ENCODE measurements at places on chromosomes 11 and 22. TPM values are rescaled to one million over a fixed set of nuclear protein-coding genes. Genes with fewer than 3 reads are reported as not detected.

- no peak for DNase-seq
These were observed 57.9 kb upstream of the ANGPTL5 start for GRCh38 chr11:101974255-101974654.

GRCh38 chr22:46946383-46946962 lies 184.0 kb downstream of the TBC1D22A start:
- no peak for DNase-seq

CBLIF gene
- not detected for total RNA-seq

GRCh38 chr11:23536907-23537306 lies 676.6 kb upstream of the CCDC179 start:
- no peak for DNase-seq

GRCh38 chr22:19036523-19037273 lies 85.5 kb downstream of the DGCR2 start:
- DNase-seq, result no peak

GRCh38 chr11:65225279-65226102 lies 36.3 kb upstream of the POLA2 start:
- peak; percentile 44 for DNase-seq

KRTAP5-7 gene
- not detected for total RNA-seq

GRCh38 chr11:96960926-96961325 lies 571.1 kb downstream of the JRKL start:
- no peak for DNase-seq

DNA sequence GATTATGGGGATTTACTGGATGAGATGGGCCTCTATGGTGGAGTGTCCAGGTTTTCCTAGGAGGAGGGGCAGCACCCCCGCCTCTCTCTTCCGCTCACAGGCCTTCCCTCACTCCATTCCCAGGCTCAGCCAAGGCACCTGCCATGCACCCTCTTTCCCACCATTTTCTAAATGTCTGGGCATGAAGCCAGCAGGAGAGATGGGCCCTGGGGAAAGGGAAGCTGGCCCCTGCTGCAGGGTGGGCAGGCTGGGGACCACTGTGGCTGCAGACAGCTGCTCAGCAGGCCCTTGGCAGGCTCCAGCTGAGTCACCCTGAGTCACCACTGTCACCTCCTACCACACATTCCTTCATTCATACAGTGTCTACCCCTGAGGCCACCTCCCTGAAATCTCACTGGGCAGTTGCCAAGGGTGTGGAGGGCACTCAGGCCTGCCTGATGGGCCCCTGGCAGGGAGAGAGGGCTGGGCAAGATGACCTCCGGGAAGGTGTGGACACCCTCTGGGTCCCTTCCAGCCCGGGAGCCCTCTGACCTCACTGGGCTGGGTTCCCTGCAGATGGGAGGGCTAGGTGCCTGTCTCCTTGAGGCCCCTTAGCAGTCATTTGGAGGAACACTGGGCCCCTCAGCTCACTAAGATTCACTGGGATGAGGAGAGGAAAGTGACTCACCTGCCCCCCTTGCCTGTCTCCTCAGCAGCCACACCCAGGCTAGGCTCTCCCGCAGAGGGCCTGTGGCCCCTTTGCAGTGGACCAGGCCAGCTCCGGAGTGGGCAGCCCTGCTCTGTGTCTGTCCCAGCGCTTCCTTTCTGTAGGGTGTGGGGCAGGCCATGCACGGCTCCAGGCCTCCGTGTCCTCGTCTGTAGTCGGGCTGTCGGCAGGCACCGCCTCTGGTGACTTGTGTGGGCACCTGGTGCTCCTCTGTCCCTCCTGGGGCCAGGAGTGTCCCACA lies 7.8 kb downstream of the MYEOV start:
- no peak for DNase-seq

FRMD8 gene
- total RNA-seq, result 48.6 TPM

SYT12 gene
- not detected for total RNA-seq

GSTT2B gene
- not detected for total RNA-seq

- DNase-seq, result no peak
These were observed 10.6 kb downstream of the LRRC55 start for GRCh38 chr11:57192316-57192715.

CNTF gene
- total RNA-seq, result 3.0 TPM

DNA sequence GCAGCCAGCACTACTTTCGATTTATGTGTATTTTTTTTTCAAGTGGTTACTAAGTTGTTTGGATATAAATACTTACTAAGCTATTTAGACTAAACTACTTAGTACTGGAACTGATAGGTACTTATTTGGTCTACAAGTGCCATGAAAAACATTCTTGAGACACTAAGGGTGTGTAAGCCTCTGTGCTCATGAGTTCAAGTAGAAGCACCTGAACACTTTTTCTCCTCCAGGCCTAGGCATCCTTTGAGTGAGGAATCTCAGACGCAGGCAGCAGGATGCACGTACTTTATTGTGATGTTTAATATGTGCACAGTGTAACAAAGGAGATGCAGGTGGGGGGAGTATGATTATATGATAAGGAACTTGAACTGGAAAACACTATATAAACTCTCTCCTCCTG lies 7.8 kb downstream of the TESMIN start:
- no peak for DNase-seq

GRCh38 chr11:20131788-20132666 lies 28.2 kb downstream of the DBX1 start:
- DNase-seq, result peak; percentile 38

GRCh38 chr11:3894128-3894731 lies 38.8 kb downstream of the STIM1 start:
- peak; percentile 31 for DNase-seq

GRCh38 chr22:25167834-25168601 lies 31.6 kb upstream of the CRYBB3 start:
- DNase-seq, result no peak

- no peak for DNase-seq
These were observed 1.7 kb upstream of the TYMP start for GRCh38 chr22:50531546-50531961.

GRCh38 chr22:23888615-23889401 lies 5.4 kb upstream of the MIF start:
- no peak for DNase-seq

- DNase-seq, result no peak
These were observed 19.4 kb upstream of the MS4A6E start for GRCh38 chr11:60307507-60308195.

POU2AF3 gene
- total RNA-seq, result not detected

DNA sequence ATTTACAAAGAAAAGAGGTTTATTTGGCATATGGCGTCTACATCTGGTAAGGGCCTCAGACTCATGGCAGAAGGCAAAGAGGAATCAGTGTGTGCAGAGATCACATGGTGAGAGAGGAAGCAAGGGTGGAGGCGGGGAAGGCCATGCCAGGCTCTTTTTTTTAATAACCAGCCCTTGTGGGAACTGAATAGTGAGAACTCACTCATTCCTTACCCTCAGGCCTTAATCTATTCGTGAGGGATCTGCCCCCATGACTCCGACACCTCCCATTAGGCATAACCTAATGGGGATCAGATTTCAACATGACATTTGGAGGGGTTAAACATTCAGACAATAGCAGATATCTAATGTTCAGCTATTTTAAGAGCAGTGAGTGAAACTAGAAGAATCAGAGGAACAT lies 55.7 kb downstream of the ATM start:
- DNase-seq, result no peak

CCDC157 gene
- total RNA-seq, result 2.8 TPM

DNA sequence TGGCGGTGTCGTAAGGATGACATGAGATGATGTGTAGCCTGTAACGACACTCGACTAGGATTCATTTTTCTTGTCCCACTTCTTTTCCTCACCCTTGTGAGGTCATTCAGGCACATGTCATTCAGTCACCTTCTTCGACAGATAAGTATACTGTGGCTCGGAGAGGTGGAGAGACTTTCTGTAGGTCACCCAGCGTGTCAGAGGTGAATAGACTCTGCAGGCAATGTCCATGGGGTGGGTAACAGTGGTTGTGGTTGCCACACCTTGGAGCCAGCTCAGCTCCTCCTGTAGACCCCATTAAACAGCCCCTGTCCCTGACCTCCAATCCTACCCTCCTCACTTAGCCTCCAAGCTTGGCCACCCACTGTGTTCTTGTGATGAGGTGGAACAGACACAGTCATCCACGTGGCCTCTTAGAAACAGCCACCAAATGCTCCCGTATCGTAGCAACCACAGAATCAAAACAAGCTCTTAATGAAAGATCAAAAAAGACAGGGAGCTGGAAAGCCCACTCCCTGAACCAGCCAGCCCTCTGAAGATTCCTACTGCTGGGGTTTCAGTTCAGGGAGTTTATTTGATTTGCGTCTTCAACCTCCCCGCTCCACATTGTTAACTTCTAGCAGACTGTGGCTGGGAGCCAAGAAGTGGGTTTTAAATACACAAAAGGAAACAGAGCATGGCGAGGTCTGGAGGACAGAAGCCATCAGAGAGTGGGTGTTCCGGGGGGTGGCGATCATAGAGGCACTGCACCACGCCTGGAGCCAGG lies 89.0 kb upstream of the GRK3 start:
- DNase-seq, result no peak

- no peak for DNase-seq
These were observed 421 bp downstream of the SLC15A3 start for GRCh38 chr11:60951606-60951903.
